ENCODE measurements at places on chromosomes 5 and 9.

GRCh38 chr9:113985968-113986585 lies 92.0 kb downstream of the AMBP start:
- DNase-seq: no peak

GRCh38 chr5:52870448-52870847 lies 82.7 kb downstream of the ITGA1 start:
- no peak for DNase-seq

DNA sequence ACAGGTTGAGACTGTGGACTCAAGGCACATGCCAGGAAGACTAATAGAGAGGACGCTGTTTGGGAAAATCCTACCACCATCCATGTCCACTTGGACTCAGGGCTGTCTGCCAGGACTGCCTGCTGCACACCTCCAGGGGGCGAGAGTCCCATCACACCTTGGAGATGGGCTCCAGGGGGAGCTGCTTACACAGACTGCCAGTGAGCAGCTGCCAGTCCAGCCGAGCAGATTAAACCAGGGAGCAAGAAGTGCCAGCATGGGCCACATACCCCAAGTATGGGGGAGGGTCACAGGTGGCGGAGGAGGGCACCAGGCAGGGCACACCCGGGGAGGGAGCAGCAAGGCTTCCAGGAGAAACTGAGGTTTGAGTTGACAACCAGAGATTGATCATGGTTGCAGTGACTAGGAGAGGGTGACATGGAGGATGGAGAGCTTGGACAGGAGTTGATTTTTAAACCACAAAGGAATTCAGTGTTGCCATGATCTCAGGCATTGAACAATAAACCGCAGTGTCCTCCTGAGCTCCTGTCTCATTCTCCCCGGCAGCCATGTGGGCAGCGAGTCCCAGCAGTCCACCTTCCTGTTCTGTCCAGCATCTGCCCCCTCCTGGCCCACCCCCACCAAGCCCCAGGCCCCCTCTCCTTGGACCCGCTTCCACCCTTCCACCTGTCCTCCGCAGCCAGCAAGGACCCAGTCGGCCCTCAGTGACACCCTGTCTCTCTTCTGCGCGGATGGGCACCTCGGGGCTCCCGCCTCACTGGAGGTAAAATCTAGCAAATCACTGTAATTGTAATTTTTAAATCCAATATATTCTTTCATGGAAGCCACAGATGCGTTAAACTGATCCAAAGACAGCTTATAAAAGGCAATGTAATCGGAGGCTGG lies 3.1 kb upstream of the VAV2 start:
- no peak for DNase-seq

DNA sequence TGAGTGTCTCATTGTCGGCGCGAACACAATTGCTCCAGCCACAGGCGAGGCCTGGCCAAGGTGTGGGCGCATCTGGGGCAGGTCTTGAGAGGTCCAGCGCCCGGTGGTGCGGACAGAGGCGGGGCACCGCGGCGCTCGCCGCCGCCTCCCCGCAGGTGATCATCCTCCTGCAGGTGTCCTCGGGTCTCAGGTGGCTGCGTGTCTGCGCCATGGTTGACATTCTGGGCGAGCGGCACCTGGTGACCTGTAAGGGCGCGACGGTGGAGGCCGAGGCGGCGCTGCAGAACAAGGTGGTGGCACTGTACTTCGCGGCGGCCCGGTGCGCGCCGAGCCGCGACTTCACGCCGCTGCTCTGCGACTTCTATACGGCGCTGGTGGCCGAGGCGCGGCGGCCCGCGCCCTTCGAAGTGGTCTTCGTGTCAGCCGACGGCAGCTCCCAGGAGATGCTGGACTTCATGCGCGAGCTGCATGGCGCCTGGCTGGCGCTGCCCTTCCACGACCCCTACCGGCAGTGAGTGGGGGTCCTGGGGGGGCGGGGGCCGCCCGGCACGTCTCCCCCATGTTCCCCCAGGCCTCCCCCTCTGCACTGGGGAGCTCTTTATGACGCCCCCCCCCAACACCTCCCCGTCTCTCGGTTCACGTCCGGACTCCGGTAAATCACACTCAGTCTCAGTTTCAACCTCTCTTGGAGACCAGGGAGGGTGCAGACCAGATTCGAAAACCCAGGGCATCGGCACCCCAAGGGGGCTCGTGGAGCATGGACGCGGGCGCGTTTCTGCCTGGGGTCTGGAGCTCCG lies 446 bp downstream of the NXNL2 start:
- no peak for DNase-seq
